Stimulated activated CD8-positive, alpha-beta memory T cell treated with anti-CD3 and anti-CD28 coated beads, Interleukin-15, amount 100 ng/mL, for 48 hours (primary cell): ENCODE measurements at places on chromosomes 2 and 18.

DNA sequence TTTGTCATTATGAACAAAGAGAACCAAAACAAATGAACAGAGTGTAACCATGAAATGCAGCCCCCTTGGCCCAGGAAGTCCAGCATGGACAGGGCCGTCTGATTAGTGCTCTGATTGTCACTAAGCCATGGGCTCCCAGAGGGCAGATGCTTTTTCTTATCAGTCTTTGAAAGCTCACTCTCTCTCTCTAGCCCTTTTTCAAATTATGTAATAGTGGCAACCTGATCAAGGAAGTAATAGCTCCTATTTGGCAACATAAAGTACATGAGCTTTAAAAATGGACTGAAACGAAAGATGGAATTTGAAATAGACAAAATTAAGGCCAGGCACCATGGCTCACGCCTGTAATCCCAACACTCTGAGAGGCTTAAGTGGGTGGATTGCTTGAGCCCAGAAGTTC is 32.4 kb upstream of the EPG5 start:
- no peak for DNase-seq

DNA sequence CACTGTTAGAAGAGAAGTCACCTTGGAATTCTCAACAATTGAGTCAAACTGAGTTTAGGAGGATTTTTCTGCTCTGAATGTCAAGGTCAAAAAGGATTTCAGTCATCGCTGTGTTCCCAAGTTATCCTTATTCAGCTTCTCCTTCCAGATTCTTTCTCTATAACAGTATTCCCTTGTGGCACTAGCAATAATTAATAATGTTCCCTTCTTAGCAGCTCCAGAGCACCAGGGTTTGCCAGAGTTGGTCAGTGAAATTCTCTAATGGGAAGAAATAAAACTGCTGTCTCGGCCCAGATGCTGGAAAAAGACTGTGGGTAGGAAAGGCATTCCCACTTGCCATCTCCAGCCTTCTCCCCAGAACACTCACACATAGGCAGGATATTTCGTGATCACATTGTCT is 836.0 kb upstream of the PIK3C3 start:
- DNase-seq = no peak

GRCh38 chr2:179141206-179141605 is 91.3 kb upstream of the CCDC141 start:
- DNase-seq = no peak

- no peak for DNase-seq
These were observed 153.0 kb downstream of the GBX2 start for GRCh38 chr2:236015171-236015570.

DNA sequence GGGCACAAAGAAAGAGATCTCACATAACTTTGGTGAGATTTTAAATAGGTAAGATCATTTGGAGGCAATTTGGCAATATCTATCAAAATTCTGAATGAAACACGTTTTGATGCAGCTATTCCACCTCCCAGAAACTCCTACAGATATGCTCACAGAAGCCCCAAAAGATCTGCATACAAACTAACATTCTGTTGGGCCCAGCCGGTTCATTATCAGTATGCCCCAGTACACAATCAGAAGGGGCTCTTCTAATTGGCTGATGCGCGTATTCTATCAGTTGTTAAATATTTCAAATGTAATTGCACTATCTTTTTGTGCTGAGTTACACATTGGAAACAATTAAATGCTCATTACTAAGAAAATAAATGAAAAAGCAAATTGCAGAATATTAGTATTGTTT is 7.1 kb upstream of the TGIF1 start:
- DNase-seq = no peak

DNA sequence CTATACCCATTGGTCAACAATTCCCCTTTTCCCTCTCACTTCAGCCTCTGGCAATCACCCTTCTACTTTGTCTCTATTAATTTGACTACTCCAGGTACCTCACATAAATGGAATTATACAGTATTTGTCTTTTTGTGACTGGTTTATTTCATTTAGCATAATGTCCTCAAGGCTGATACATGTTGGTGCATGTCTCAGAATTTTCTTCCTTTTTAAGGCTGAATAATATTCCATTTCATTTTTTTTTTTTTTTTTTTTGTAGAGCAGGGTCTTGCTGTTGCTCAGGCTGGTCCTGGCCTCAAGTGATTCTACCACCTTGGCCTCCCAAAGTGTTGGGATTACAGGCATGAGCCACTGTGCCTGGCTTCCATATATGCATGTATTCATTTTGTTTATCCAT is 1.9 kb downstream of the FKBP7 start:
- DNase-seq = no peak

DNA sequence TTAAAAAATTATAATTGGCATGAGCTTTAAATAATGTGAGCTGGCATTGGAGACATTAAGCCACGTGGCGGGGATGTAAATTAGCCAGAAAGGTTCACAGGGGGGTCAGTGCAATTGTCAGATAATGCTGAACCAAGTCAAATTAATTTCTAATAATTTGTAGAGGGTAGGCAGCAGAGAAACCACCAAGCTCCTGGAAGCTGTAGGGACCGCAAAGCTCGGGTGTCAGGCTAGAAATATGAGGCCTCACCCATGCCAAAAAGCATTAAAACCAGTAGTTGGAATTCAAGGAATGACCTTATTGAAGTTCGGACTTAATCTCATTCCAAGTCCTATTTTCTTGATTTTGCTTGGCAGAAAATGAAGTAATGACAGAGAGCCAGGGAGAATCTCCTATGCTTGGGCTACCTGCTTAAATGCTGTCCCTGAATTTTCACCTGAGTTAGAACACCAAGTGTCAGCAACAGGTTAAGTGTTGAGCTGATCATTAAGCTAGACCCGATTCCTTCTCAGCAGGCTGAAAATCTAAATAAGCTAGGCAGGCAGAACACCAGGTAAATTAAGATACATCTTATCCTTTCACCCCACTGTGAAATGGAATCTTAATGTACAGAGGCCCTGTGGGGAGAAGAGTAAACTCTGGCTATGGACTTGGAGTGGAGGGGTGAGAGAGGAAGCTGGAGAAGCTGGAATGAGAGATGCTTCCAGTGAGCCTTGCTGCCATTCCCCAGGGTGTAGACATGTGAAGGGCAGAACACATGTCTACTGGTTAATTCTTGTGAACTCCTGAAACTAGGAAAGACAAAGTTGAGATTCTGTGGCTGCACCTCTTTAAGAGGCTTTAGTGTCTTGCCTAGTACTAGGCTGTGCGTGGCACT is 520.0 kb downstream of the SLC4A3 start:
- no peak for DNase-seq

- no peak for DNase-seq
These were observed 20.0 kb upstream of the PTPN4 start for GRCh38 chr2:119739580-119740255.

DNA sequence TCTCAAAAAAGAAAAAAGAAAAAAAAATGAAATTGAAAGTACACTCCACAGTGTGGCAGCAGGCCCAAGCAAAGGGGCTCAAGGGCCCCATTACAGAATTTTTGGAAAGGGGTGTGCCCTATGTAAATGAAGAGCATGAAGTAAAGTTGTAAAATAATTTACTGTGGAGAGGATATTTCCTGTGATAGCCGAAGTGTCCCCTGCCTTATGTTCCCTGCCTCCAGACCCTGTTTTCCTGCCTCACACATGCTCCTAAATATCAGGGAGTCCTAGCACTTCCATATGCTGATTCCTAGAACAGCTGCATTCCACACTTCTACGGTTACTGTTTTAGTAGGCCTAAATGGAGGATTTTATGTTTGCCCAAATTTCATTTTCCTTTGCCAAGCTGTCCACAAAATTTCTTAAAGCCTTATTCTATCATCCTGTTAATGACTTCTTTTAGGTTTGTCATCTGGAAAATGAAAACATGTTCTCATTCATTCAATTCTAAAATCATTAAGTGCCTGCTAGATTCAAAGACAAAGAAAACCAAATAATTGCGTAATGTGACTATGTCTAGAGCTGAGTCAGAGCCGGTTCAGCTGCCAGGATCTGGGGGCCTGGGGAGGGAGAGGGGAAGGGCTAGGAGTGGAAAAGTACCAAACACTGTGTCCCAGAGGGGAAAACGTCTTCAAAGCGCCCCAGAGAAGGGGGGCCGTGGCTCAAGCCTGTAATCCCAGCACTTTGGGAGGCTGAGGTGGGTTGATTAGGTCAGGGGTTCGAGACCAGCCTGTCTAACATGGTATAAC is 25.9 kb upstream of the IMPA2 start:
- DNase-seq = no peak

DNA sequence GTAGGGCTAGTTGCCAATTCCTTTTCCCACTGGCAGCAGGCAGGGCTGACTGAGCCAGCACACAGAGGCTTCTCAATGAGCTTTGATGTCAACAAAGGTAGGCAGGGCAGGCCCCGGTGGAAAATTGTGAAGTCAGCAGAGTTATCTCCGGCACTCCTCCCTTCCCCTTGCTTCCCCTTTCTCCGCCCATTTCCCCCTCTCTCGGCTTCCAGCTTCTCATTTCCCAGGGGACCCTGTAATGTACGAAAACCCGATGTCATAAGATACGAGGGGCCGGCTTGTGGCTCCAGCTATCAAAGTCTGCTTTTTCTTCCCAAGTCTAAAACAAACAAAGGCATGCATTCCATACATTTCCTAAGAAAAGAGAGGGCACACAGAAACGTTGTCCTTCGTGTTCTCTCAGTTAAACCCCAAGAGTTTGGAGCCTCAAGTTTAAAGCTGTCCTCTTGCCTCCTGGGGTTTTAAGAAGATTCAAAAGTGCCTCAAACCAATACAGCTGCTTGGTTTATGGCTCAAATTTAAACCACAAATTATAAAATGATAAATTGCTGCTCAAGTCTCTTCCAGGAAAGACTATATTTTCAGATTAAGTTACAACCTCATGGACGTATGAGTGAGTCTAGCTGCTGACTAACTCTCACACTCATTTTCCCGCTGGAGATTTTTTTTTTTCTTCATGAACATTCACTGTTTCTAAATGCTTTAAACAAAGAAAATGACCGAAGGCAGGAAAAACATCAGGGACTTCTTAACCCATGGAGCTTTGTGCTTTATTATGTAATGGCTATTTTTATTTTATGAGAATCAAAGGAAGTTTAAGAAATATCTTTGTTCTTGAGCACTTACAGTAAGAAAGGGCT is 27.2 kb upstream of the EML4 start:
- no peak for DNase-seq

DNA sequence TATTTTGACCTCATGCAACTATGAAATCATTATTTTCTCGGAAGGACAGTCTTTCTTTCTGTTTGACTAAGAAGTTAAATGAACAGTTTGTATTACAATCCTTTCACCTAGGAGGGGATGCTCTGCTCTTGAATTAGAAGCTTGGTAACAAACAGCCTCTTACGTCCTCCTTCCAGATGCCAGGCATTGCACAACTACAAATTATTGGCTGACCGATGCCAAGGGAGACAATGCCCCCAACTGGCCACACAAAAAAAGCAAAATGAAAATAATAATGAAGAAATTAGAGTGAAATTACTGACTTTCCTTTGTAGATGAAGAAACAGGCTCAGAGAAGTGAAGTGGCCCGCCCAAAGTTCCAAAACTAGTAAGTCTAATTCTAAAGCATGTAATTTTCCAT is 177.9 kb downstream of the CYRIA start:
- DNase-seq = no peak

DNA sequence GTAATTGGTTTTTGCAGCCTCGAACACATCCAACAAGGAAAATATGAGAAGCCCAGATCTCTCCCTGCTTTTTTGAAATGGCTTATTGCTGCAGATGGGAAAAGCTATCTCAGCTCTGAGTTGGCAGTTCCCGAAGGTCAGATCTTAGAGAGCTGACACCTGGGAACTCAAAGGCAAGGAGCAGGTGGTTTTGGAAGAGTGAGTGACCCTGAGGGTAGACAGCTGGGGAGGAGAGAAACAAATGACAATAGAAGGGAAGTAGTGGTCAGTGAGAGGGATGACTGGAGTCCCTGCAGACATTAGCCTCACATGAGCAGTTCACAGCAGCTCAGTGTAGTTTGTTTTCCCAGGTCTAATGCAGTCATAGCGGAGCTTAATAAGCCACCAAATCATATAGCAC is 317.9 kb downstream of the STK39 start:
- DNase-seq = no peak

GRCh38 chr2:19878268-19879046 is 23.3 kb downstream of the TTC32 start:
- DNase-seq = no peak

DNA sequence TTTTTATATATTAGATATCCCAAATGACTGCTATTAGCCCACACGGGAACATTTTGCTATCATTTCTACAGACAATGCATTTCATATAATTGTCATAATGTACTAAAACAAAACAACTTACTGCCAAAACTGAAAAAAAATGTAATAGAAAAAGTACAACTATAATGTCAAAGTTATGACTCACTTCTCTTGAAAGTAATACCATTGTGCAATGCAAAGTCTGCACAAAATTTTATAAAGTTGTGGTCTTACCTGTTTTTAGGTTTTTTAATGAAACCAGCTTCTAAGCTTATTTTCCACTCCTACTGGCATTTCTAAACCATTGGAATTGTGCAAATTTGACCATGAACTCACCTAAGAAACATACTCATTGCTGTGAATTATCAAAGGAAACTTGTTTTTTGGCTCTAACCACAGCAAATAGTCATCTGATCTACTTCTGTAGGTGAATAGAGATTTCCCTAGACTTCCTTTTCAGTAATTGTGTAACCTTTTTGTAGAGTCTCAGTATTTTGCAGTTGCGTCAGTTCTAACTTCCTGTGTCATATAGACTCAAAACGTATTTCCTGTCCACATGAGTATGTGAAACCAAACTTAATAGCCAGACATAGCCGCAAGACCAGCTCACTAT is 31.9 kb upstream of the TFPI start:
- no peak for DNase-seq

DNA sequence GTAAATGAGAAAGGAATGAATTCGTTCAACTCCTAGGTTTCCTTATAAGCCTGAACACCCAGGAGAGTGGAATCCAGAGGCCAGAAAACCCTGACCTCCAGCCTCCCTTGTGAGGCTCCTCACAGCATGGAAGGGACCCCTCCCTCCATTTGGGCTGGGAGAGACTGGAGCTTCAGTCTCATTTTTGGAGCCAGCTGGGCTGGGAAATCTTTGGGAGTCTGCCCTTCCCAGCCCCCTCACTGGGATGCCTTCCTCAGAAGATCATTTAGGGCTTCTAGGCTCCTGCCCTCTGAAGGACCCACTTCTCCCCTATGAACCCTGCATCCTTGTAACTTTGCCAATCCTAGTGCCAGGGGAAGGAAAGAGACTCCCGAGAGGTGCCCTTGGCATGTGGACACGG is 346.1 kb downstream of the CYP26B1 start:
- no peak for DNase-seq

GRCh38 chr18:13283746-13284145 is 65.2 kb downstream of the LDLRAD4 start:
- DNase-seq = no peak

- no peak for DNase-seq
These were observed 525.5 kb upstream of the CHAC2 start for GRCh38 chr2:53242090-53242489.

DNA sequence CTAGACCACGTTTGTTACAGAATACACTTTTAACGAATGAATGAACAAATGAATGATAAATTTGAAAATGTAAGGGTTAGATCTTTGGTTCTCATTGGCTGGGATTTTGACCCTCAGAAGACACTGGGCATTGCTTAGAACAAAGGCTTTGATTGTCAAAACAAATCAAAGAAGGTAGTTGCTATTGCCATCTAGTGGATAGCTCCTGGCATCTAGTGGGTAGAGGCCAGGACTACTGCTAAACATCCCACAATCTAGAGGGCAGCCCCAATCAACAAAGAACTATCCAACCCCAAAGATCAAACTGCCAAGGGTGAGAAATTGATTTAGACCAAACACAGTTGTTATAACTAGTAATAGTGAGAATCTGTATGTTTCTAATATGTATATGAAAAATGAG is 552.3 kb downstream of the KCNJ3 start:
- no peak for DNase-seq

GRCh38 chr2:3288470-3289170 is 89.0 kb downstream of the EIPR1 start:
- no peak for DNase-seq

- DNase-seq = no peak
These were observed 98.3 kb downstream of the NRP2 start for GRCh38 chr2:205780645-205781044.
